ENCODE measurements at places on chromosomes 6 and 20. TPM values are rescaled to one million over a fixed set of nuclear protein-coding genes. Genes with fewer than 3 reads are reported as not detected.
A peak's percentile ranks its signal among the peaks of the same experiment; 100 is the strongest.

Gene MAN1A1
- 45.0 TPM for total RNA-seq

DNA sequence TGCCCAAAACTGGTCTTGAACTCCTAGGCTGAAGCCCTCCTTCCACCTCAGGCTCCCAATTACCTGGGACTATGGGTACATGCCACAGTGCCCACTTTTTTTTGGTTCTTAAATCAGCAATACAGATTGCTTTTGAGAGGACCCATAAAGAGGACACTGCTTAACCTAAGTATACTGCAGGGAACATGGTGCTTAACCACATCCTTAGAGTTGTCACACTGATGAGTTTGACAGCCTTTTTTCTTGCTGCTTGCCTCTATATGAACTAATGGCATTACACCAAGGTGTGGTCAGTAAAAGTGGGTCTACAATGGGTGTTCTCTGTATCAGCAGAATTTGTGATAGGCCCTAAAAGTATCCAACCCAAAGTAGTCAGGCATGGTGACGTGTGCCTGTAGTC, 7.2 kb upstream of the SLC35D3 start:
- no peaks in the 10 kb centered on the region for H3K4me1 ChIP-seq
- no peak overlapping the region for H3K27ac ChIP-seq
- no peak for DNase-seq
- H3K27me3 ChIP-seq, result peaks cover 16% of the 10 kb centered on the region
- H3K4me3 ChIP-seq, result no peak overlapping the region
- H3K36me3 ChIP-seq, result no peaks in the 10 kb centered on the region

DNA sequence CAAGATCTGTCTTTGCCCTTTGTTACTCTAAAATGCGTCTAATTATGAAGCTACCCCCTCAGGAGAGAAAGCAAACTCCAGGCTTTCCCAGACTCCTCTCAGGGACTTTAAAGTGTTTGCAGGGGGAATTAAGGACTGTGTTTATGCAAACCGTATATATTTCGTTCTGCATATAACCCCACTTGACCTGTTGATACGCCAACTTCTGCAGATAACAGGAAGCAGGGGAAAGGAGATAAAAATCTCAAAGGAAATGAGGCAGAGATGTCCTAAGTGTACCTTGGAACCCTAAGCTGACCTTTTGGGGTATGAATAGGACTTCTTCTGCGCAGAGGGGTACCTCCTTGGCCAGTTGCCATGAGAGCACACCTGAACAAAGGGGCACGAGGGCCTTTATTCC, 8.1 kb downstream of the SYCP2L start:
- no peak overlapping the region for H3K4me3 ChIP-seq
- H3K36me3 ChIP-seq, result no peaks in the 10 kb centered on the region
- H3K27ac ChIP-seq, result no peak overlapping the region
- H3K4me1 ChIP-seq, result no peaks in the 10 kb centered on the region
- H3K27me3 ChIP-seq, result peaks cover 18% of the 10 kb centered on the region

DNA sequence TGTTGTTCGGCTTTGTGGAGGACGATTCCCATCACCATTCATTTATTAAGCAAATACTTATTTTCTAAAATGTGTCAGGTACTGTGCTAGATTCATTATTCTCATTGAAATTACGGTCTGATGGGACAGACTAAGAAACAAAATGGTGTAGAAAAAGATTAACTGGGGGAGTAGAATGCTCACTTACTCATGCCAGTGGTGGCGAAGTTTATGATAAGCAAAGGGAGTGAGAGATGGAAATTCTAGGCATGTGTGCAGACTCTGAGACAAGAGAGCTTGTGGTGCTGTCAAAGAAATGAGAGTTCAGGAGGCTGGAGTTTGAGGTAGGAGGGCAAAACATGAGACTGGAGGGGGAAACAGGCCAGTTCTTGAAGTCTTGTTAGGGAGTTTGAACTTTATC, 896 bp downstream of the RPP21 start:
- H3K27me3 ChIP-seq, result peaks cover 21% of the 10 kb centered on the region
- no peak for DNase-seq
- peaks cover 41% of the 10 kb centered on the region for H3K36me3 ChIP-seq
- H3K27ac ChIP-seq, result peak overlapping the region; percentile 47
